HFF-Myc (cell line): ENCODE measurements at places on chromosomes 16 and 17.

DNA sequence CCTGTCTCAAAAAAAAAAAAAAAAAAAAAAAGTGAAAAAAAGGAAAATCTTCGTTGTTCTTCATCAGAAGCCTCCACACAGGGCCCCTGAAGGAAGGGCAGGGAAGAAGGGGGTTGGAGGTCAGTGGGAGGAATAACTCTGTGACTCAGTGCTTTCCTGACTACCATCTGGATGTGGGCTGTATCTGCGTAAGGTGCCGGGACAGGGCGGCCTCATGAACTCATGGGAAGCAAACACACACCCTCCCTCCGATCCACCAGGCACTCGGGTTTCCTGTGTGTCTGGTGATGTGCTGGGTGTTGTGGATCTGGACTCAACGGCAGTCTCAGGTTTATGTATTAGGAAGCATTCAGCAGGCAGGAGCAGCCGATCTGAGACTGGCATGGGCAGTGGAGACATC, 691.6 kb downstream of the WWOX start:
- DNase-seq, result no peak

DNA sequence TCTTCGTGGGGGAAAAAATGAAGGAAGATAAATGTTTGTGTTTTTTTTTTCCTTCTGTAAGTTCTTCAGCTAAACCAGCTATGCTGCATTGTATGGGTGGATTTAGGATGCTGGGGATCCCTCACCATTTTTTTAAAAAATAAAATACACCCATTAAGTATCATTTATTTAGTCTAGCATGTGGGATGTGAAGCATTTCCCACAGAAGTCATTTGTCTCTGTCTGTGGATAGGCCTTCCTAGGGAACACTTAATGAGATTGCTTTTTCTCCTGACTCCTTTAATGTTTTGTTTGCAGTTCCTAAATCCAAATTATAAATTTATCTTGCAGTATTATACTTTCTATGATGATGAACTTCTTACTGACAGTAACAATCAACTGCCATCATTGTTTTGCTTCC, 146.7 kb downstream of the PPM1E start:
- DNase-seq, result no peak

DNA sequence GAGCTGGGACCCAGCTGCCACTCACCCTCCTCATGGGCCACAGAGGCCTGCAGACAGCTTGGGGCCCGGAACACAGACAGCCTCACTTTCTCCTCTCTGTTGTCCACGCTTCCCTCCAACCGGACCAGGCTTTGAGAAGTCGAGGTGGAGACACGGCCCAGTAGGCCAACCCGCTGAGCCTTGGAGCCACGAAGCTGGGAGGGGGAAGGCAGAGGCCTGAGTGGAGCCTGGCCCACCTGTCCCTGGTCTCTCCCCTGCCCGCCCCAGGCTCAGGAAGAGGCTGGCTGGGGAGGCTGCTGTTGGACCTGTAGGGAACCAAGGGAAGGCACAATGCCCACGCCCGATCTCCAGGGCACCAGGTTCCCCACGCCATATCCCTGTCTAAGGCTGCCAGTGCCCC, 48.1 kb downstream of the RMI2 start:
- no peak for DNase-seq

DNA sequence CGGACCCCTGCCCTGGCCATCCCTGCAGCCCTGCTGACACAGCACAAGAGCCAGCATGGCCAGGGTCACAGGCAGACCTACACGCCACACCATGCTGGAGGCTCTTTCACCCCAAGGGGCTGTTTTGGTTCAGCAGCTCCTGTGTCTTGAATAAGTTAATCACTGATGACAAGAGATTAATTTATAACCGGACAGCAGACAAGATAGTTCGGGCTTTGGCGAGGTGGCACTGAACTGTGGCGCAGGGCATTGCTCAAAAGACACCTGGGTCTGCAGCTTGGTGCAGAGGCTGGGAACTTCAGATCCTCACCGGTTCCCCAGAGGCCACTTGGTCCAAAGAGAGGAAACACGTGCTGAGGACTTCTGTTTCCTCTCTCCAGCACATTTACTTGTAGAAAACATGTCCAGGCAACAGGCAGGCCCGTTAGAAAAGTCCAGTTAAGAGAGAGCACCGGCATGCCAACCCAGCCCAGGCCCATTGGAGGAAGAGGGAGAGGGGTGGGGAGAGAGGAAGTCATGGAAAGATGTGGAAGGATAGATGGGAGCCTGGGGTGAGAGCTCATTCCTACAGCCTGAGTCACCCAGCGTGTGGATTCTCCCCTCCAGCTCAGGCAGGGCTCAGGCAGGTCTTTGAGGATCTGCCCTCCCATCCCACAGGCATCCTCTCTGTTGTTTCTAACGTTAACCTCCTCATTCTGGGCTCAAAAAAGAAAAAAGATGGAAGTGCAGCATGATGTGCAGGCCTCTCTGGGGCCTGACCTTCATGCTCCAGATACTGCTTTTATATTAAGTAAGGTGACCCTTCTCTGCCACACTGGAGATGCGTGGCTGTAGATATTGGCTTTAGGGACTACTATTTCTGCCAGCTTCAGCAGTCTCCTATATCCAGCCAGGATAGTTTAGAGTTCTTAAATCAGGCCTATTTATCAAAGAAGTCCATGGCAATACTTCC, 80.0 kb upstream of the HNF1B start:
- peak; percentile 83 for DNase-seq

DNA sequence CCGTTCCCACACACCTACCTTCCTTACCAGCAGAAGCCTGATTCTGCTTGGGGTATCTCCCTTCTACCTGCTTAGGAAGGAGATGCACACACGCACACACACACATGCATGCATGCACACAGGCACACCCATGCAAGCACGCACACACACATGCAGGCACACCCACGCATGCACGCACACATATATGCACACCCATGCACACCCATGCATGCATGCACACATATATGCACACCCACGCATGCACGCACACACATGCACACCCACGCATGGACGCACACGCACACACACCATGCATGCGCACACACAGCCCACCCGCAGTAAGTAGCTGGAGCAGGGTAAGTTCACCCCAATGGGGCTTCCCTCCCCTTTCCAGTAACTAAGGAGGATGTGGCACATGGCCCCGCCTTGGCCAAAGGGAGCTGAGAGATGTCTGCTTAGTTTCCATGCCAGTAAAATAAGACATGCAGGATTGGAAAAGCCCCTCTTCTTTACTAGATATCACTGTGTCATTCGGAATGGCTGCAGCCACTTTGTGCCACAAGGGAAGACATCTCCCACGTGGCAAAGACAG, 33.7 kb downstream of the ADCY9 start:
- no peak for DNase-seq

- DNase-seq, result no peak
Measured at GRCh38 chr17:62163847-62164246, 98.8 kb upstream of the MED13 start.

DNA sequence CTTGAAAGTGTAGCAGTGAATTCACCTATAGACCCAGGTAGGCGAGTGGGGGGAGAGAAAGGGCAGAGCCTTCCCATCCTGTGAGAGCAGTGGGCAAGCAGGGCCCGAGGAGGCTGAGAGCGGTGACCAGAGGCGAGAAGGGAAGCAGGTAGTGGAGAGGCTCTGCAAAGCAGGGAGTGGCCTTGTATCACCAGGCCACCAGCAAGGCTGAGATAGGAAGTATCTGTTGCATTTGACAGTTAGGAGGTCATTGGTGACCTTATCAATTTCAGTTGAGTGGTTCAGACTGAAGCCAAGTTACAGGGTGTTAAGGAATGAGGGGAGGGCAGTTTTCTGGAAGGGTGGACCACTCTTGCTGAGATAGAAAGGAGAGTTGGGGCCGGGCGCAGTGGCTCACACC, 10.7 kb upstream of the HSD3B7 start:
- no peak for DNase-seq

GRCh38 chr16:89472711-89473075, 17.7 kb downstream of the ANKRD11 start:
- DNase-seq, result no peak

- DNase-seq, result no peak
Measured at GRCh38 chr17:42009170-42009569, 8.1 kb downstream of the DNAJC7 start.

DNA sequence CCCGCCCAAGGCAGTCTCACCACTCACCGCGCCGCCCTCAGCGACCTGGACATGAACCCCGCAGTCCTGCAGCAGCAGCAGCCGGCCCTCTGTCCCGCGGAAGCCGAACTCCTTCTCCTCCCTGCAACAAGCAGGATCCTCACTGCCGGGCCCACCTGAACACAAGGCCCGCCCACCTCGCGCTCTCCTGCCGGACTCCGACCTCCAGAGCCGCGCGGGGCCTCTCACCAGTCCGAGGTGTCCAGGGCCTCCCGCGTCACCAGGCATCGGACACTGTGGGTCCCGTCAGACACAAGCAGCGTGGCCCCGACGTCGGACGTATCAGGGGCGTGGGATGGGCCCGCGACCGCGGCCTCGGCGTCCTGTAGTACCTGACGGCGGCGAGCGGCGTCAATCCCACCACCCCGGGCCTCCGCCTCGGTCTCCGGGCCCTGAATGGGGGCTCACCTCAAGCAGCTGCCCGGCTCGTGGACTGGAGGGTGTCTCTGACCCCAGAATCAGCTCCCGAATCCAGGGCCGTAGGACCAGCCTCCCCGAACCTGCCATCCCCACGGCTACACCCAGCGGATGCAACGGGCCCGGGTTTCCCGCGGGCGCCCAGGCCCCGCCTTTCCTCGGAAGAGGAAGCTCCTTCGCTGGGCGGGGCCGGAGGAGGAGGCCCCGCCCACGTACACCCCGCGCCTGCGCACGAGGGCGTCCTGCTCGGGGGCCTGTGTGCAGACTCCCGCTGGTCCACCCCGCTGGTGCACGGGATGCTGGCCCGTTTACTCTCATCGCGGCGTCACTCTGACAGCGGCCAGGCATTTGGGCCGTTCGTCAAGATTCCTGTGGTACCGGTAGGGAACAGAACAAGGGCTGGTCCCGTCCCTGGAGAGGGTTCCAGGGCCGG, at the start of gene ACD:
TSS of gene ACD (minus strand) at position 586 of the 889 bp plus-strand sequence. CDS start at position 546, 40 bp downstream.
- DNase-seq, result no peak

GRCh38 chr17:2071455-2072281, 16.8 kb downstream of the HIC1 start:
- no peak for DNase-seq
